ENCODE measurements at places on chromosomes 1 and 21.

- H3K27ac ChIP-seq: no peak overlapping the region
- no peaks in the 10 kb centered on the region for H3K27me3 ChIP-seq
- no peak for DNase-seq
- no peak overlapping the region for H3K4me3 ChIP-seq
- no peaks in the 10 kb centered on the region for H3K4me1 ChIP-seq
Observed at GRCh38 chr1:41144285-41144684, 97.8 kb downstream of the SCMH1 start.

DNA sequence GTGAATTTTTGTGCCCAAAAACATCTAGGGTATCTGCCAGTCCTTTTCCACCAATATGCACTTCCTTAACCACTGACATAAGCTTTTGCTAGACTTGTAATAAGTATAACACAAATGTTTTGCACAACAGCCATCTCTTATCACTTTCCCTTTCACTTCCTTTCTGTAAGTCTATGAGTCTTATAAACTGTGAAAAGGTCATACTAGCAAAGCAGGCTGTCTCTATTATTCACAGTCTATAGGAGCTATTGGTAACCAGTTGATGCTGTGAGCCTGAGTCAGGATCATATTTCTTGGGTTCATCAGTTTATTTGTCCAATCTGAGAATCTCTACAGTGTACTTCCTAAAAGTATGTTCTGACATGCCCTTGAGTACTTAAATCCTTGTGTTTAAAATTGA, 172.6 kb downstream of the CHRM3 start:
- H3K27me3 ChIP-seq: no peaks in the 10 kb centered on the region
- H3K27ac ChIP-seq: no peak overlapping the region
- no peak overlapping the region for H3K4me3 ChIP-seq
- peaks cover 14% of the 10 kb centered on the region for H3K4me1 ChIP-seq
- DNase-seq: no peak
- no peaks in the 10 kb centered on the region for H3K36me3 ChIP-seq

DNA sequence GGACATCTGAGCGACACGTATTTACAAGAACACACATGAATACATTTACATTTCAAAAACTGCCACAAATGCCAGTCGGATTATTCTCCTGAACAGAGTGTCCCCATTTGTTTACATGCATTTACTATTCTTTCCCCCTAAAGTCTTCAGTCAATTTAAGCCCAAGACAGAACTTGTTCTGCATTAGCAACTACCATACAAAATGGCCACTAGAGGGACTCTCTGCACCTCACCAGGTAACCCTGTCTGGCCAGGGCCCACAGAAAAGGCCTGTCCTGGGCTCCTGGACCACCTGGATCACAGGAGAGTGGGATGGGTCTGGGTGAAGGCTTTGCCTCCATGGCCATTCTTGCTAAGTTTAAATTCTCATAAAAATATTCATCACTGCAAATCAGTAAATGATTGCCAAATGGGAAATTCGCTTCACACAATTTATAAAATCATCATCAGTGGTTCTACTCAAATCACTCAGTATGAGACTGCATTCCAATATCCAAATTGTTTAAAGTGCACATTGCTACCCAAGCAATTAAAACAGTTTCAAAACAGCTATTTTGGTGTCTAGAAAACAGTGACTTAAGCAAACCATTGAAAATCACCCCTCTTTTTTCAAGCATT, 12.5 kb upstream of the GUCA2A start:
- no peaks in the 10 kb centered on the region for H3K4me1 ChIP-seq
- no peak overlapping the region for H3K27ac ChIP-seq
- H3K4me3 ChIP-seq: no peak overlapping the region
- H3K27me3 ChIP-seq: no peaks in the 10 kb centered on the region
- peaks cover 7% of the 10 kb centered on the region for H3K36me3 ChIP-seq

DNA sequence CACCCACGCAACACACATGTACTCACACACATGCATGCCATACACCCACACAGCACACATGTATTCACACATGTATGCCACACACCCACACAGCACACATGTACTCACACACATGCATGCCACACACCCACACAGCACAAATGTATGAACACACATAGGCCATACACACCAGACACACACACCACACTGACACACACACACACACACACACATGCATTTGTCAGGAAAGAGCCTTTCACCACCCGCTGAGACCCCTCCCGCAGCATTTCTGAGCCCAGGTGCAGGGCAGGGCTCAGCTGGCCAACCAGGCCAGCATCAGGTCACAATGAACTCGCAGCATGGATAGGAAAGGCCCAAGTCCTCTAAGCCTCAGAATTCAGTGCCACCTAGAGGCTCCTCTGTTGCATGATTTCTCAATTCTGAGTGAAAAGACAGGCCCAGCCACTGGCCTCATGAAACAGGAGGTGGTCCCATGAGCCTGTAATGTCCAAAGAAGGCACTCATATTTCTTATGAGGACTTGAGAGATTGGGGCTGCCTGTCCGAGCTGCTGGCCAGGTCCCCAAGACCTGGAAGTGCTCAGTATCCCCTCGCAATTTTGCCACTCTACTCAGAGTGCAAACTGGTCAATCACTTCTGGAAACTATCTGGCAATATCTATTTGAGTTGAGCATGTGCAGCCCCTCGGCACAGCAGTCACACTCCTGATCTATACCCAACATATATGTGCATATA, 57.3 kb downstream of the PSMG1 start:
- H3K4me3 ChIP-seq: no peak overlapping the region
- H3K4me1 ChIP-seq: no peaks in the 10 kb centered on the region
- DNase-seq: no peak

- peaks cover 4% of the 10 kb centered on the region for H3K36me3 ChIP-seq
- H3K4me1 ChIP-seq: peaks cover 35% of the 10 kb centered on the region
- DNase-seq: no peak
- H3K27ac ChIP-seq: no peak overlapping the region
Observed at GRCh38 chr21:35254006-35254764, 205.1 kb upstream of the RUNX1 start.

GRCh38 chr1:25503551-25504426, 39.6 kb upstream of the LDLRAP1 start:
- no peaks in the 10 kb centered on the region for H3K27me3 ChIP-seq
- peak; percentile 62 for DNase-seq
- H3K4me1 ChIP-seq: peaks cover 10% of the 10 kb centered on the region

DNA sequence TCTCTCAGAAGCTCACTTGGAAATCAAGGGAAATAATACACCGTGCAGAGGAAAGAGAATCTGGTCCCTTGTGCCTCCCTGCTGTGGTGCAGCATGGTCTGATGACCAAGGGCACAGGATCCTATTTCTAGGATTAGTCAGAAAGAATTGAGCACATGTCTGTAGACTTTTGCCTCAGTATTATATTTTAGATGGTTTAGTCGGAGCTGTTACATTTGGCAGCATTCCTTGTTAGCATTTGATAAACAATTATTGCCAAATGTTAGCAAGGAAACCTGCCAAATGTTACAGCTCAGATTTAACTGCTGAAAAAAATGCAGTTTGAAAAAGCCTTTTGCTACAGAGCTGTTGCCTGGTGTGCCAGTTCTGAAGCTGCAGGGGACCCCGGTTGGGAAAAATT, 183.5 kb upstream of the DPYD start:
- no peaks in the 10 kb centered on the region for H3K27me3 ChIP-seq
- no peak for DNase-seq
- no peaks in the 10 kb centered on the region for H3K4me1 ChIP-seq
- H3K36me3 ChIP-seq: no peaks in the 10 kb centered on the region

DNA sequence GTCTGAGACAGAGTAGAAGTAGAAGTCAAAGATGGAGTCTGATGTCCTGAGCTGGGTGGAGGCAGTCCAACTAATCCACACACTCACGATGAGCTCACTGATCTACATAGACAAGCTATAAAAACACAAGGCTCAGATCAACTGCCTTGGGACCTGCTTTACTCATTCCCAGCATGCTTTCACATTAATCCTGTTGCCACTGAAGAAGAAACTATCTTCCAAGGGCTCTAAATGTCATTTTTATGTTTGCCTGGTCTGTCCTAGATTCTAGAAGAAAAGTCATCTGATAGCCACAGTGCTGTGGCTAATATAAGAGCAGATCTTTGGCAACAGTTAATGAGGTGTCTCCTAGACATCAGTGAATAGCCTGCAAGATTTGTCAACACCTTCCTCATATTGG, 522.7 kb downstream of the NUF2 start:
- no peaks in the 10 kb centered on the region for H3K4me1 ChIP-seq
- H3K4me3 ChIP-seq: no peak overlapping the region
- H3K36me3 ChIP-seq: no peaks in the 10 kb centered on the region
- no peak overlapping the region for H3K27ac ChIP-seq
- no peak for DNase-seq
- H3K27me3 ChIP-seq: no peaks in the 10 kb centered on the region

DNA sequence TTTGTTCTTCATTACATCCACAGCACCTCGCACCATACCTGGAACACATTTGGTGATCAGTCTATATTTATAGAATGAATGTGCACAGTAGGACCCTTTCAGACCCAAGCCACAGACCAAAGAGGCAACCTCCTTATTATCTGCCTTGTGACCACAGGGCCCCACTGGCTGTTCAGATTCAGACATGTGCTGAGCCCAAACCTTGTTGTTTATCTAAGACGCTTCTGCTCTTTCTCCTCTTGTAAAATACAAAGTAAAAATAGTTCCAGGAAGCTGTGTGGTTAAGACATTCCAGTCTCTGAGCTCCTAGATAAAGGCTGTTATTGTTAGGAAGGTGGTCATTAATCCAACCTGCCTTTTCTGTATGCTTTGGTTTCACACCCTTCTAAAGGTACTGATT, 3.6 kb upstream of the SCMH1 start:
- peaks cover 14% of the 10 kb centered on the region for H3K4me1 ChIP-seq
- DNase-seq: no peak
- no peak overlapping the region for H3K4me3 ChIP-seq

GRCh38 chr1:214542275-214543199, 8.9 kb downstream of the PTPN14 start:
- no peak overlapping the region for H3K27ac ChIP-seq
- peaks cover 1% of the 10 kb centered on the region for H3K4me1 ChIP-seq
- no peak overlapping the region for H3K4me3 ChIP-seq
- DNase-seq: no peak

DNA sequence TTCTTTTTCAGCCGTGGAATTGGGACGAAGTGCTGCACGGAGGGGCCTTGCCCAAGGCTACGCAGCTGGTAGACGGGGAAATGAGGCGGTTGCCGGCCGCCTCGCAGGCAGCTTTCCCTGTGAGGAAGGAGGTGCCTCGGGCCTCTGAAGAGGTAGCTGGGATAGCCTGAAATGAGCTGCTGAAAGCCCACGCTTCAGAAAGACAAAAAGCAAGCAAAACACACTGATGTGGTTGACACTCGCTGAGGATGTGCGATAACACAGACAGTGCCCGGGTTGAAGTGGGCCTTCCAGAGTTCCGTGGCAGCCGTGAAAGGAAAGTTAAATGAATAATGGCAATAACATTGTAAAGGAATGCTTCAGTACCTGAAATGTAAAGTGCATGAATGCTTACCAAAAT, 47.2 kb downstream of the S1PR1 start:
- peak overlapping the region; percentile 68 for H3K4me3 ChIP-seq
- no peaks in the 10 kb centered on the region for H3K36me3 ChIP-seq
- peaks cover 91% of the 10 kb centered on the region for H3K4me1 ChIP-seq
- DNase-seq: peak; percentile 47
- no peaks in the 10 kb centered on the region for H3K27me3 ChIP-seq

DNA sequence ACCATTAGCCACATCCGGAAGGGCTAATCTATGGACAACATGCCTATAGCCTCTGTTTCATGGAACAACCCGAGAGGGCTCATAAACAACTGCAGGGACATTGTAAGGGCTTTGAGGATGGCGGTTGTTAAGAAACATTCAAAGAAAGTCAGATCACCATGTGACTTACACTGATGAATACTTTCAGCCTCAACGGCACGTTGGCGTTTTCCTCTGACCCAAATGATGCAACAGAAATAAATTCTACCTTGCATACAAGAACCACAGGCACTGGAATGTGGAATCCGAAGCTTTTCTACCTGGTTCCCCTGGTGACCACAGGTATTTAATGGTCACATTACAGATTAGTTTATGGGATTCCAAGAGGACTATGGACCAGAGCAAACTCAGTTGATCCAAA, 107.0 kb downstream of the CLIC6 start:
- peaks cover 2% of the 10 kb centered on the region for H3K36me3 ChIP-seq
- peaks cover 6% of the 10 kb centered on the region for H3K27me3 ChIP-seq
- H3K4me1 ChIP-seq: no peaks in the 10 kb centered on the region

DNA sequence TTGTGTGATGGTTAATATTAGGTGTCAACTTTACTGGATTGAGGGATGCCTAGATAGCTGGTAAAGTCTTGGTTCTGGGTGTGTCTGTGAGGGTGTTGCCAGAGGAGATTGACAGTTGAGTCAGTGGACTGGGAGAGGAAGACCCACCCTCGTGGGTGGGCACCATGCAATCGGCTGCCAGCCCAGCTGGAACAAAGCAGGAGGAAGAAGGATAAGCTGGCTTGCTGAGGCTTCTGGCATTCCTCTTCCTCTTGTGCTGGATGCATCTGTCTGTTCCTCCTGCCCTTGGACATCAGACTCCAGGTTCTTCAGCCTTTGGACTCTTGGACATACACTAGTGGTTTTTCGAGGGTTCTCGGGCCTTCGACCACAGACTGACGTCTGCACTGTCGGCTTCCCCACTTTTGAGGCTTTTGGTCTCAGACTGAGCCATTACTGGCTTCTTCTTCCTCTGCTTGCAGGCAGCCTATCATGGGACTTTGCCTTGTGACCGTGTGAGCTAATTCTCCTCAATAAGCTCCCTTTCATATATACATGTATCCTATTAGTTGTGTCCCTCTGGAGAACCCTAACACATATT, 184.3 kb upstream of the LMO4 start:
- peaks cover 29% of the 10 kb centered on the region for H3K27me3 ChIP-seq
- H3K27ac ChIP-seq: no peak overlapping the region
- H3K36me3 ChIP-seq: no peaks in the 10 kb centered on the region
- H3K4me1 ChIP-seq: no peaks in the 10 kb centered on the region

- H3K4me3 ChIP-seq: no peak overlapping the region
- H3K36me3 ChIP-seq: no peaks in the 10 kb centered on the region
- no peak overlapping the region for H3K27ac ChIP-seq
- H3K27me3 ChIP-seq: no peaks in the 10 kb centered on the region
Observed at GRCh38 chr1:39980555-39981313, 25.8 kb downstream of the MFSD2A start.

- DNase-seq: no peak
- H3K36me3 ChIP-seq: no peaks in the 10 kb centered on the region
- peaks cover 45% of the 10 kb centered on the region for H3K27me3 ChIP-seq
- peaks cover 1% of the 10 kb centered on the region for H3K4me1 ChIP-seq
- H3K27ac ChIP-seq: no peak overlapping the region
Observed at GRCh38 chr1:207673399-207673798, 28.5 kb downstream of the CR1L start.

GRCh38 chr1:234643111-234643849, 33.3 kb upstream of the IRF2BP2 start:
- no peak for DNase-seq
- H3K4me3 ChIP-seq: no peak overlapping the region
- no peaks in the 10 kb centered on the region for H3K4me1 ChIP-seq
- no peaks in the 10 kb centered on the region for H3K36me3 ChIP-seq
- H3K27ac ChIP-seq: no peak overlapping the region
- H3K27me3 ChIP-seq: no peaks in the 10 kb centered on the region

GRCh38 chr1:201719812-201720521, 109.0 kb upstream of the IPO9 start:
- no peak for DNase-seq
- H3K4me3 ChIP-seq: no peak overlapping the region
- no peaks in the 10 kb centered on the region for H3K36me3 ChIP-seq
- no peaks in the 10 kb centered on the region for H3K27me3 ChIP-seq

Measured in activated naive CD8-positive, alpha-beta T cell treated with anti-CD3 and anti-CD28 coated beads, Interleukin-2, amount 50 U/mL, for 24 hours (primary cell).